HS-5 (cell line): ENCODE measurements at places on chromosomes 4 and X.

- DNase-seq = no peak
Observed at GRCh38 chrX:155148724-155149537, 67.3 kb upstream of the VBP1 start.

DNA sequence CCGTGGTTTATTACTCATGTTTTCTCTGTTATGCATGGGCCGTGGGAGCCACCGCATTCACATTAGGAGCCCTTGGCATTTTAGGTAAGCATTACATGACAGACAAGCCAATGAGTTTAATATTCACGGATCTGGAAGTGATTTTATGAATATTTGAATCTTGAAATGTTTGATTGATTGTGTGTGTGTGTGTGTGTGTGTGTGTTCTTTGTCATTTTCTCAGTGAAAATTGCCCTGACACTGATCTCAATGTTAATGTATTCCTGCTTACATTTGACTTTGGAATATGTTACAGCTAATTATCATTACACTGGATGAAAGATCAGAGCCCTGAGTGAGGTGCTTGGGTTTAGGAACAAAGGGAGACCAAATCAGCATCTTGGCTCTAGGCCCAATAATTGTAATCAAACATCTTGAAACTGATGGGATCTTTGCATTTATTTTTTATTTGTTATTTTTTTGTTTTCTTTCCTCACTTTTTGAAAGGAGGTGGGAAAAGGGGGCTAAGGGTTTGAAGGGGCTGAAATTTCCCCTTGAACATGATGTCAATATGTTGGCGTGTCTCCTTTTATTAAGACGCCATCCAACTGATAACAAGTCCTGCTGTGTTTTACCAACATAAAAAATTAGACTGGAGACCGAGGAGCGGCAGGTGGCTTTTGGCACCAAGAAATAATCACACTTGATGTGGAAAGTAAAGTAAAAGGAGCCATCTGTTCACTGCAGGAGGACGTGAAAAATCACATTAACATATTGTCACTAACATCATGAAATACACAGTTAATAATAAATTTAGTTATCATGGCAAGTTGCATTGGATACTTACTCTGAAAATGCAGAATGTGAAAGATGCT, 5.2 kb upstream of the GK2 start:
- DNase-seq = no peak

GRCh38 chr4:183374950-183375555, 52.8 kb upstream of the CLDN24 start:
- no peak for DNase-seq

DNA sequence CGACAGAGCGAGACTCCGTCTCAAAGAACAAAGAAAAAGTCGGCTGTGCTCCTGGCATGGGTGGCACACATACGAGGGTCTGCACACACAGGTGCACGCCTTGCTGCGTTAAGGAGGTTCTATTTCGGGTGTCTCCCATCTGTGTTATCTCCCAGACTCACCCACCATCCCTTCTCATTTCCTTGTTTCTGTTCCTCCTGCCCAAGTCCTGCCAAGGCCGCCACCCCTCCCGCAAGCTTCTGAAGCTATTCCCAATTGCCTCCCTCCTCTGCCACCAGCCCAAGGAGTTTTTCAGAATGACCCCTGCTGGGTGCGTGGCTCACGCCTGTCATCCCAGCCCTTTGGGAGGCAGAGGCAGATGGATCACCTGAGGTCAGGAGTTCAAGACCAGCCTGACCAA, 6.0 kb upstream of the IL3RA start:
- DNase-seq = no peak

DNA sequence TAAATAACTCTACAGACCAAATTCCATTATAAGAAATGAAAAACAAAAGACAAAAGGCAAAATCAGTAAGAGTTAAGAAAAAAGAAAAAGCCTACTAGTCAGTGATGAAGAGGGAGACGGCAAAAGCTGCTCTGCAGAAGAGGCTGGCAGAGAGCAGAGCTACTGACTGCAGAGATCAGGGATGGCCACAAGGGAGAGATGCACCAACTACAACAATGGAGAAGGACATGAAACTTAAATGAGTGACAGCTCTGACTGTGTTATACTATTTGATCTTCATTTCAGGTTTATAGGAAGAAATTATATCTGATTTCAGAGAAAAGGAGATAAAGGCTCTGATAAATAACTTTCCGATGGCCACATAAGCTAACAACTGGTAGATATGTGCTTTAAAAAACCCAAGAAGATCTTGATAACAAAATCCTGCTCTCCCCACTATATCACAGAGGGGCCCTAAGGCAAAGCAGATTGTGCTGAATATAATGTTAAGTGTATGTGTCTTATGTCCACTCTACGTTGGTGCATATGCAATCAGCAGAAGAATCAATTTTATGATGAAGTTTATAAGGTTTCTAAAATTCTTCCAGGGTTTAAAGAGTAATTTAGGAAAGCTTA, 58.4 kb upstream of the COX18 start:
- no peak for DNase-seq

DNA sequence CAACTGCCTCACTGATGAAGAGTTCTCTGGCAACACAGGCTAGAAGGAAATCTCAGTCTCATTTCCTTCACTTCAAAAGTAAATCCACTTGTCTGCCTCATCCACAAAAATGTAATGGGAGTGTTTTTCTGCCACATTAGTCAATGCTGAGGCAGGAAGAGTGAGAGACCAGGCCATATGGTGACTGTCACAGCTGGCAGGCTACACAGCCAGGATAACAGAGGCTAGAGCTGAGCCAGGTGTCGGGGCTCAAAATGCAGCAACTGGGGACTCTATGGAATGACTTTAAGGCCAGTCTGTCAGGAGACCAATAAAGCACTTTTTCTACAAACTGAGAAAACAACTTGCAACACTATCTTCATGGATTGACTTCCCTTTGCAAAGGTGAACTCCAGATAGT, 204.2 kb downstream of the GPC3 start:
- DNase-seq = no peak

DNA sequence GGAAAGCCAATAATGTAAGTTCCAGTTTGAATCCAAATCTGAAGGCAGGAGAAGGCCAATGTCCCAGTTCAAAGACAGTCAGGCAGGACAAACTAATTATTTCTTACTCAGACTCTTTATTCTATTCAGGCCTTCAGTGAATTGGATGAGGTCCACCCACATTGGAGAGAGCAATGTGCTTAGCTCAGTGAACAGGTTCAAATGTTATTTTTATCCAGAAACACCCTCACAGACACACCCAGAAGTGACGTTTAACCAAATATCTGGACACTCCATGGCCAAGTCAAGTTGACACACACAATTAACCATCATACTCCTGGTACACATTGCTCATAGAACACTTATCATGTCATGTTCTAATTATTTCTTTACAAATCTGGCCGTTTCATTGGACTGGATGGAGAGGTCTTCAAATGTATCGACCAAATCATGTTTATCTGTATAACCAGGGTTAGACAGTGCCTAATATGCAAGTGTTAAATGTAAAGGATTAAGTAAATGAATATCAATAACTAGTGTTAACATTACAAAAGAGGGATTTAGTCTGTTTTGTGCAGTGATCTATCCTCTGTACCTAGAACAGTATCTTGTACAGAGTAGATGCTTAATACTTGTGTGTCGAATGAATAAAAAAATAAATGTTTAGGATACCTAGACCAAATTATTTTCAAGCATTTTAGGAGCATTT, 27.1 kb upstream of the XK start:
- DNase-seq = no peak

DNA sequence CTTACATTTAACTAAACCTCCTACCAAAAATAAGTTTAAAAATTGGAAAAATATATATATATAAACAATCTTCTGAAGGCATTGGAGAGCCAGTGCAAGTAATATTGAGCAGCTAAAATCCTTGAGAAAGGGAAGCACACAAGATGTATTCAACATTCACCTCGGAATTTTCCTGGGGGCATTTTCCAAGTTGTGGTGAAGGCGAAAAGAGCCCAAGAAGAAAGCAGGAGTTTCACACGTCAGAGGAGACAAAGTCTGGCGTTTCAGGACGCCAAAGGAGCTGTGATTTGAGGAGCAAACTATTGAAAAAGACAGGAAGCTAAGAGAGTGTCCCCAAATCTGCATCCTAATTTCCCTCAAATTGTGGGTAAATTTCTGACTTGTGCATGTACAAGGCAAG, 9.1 kb upstream of the GASK1B start:
- no peak for DNase-seq

DNA sequence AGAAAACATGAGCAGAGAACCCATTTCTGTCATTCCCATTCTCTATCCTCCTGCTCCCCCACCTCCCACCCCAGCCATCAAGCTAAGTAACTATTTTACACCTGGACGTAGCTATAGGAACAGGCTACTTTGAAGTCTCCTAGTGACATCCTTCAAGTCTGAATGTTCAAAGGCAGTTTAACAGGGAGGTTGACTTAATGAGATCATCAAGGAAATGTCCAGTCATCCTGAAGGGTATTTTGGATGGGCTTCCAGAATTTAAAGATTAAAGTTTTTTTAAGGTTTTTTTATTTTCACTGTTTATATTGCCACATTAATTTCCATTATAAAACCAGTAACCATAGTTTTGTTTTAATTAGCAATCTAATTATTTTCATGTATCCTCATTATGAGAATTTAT, 41.1 kb downstream of the HPF1 start:
- DNase-seq = no peak
